ENCODE measurements at places on chromosomes 4 and X.

DNA sequence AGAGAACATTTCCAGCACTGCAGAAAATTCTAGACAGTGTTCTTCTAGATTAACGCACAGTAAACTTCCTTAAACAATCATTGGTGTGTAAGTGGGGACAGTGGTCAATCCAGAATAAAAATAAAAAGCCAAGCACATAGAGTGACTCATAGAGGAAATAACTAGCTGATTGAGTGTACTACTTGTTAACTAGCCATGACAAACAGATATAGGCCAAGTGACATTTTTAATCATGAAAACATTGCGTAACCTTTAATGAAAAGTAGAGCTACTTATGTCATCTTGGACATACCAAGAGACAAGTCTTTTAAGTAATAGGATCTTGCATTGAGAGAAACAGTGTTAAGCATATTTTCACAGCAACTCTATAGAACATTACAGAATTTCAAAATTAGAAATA is 233.9 kb upstream of the MAB21L2 start:
- DNase-seq, result no peak

DNA sequence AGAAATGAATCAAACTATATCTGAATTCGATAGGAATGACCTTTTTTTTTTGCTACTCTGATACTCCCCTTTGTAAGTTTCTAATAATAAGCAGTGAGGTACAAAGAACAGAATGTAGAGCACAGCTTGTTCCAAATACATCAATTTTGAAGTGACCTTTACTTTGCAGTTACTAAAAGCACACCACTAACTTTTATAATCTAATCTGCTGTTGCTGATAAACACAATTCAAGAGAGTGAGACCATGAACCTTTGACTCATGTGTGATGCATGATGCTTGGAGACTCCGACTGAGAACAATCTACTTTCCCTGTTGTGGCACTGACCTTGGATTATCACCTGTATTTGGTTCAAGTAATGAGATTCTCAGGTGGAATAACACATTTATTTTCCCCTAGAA is 91.6 kb upstream of the GNPDA2 start:
- DNase-seq, result no peak

GRCh38 chrX:30992381-30992904 is 79.4 kb downstream of the FTHL17 start:
- DNase-seq, result no peak

DNA sequence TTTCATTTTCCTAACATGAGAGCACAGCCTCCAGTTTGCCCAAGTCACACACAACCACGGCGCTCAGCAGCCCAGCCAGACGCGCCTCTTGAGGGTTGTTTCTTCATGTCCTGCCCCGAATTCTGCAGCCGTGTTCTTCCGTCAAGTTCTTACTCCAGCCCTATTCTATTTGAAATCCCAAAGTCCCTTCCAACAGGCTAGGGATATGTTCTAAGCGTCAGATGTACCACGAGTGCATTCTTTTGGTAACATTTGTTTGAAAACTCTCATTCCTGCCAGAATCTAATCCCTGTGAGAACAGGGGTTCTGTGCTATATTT is 23.1 kb downstream of the ACSL1 start:
- no peak for DNase-seq

DNA sequence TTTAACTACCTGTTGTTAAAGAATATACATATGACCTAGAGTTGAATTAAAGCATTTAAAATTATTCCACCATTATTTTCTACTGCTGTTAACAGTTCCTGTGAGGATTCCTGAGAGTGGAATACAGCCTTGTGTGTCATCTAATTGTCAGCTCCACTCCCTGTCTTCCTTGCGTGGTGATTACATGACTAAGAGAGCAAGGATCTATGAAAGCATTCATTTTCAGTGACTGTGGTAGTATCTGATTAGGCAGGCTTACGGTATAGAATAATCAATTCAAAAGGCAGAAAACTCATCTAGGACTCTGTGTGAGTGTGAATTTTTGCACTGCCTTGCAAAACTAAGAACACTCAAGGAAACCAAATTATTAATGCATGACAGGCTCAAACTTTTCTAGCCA is 577.8 kb downstream of the SH3BGRL start:
- no peak for DNase-seq

DNA sequence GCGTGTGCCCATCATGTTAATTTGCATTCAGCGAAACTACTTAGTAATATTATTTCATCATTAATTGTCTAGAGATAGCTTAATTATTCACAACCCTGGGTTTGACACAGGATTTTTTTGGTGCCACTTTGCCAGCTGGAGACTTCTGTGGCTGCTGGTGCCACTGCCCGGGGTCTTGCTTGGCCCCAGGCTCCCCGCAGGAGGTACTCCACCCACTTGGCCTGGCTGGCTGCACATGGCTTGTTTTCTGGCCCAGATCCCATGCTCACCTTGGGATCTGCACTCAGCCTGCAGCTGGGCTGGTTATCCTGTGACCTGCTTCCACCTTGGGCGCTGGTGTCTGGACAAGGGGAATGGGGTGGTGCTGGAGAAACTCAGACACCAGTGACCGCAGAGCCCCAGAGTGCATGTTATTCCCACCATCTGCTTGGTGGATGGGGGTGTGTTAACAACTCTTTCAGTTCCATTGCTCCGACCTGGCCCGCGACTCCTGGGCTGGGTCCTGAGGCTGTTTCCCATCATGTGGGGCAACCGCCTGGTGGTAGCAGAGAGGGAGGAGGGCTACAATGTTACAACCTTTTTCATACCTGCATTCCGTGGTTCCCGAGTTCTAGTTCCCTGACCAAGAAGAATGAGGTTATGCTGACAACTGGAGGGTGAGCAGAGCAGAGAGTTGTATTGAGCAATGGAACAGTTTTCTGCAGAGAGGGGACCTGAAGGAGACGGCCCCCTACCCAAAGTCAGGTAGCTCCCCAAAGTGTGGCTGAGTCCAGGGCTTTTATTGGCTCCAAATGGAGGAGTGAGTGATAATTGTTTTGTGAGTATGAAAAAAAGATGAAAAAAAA is 1950.0 kb upstream of the IGFBP7 start:
- DNase-seq, result no peak

- DNase-seq, result no peak
Measured at GRCh38 chrX:15158736-15159406, 111.0 kb downstream of the ASB9 start.
